T-helper 22 cell (primary cell): ENCODE measurements at places on chromosomes 1 and 21.

DNA sequence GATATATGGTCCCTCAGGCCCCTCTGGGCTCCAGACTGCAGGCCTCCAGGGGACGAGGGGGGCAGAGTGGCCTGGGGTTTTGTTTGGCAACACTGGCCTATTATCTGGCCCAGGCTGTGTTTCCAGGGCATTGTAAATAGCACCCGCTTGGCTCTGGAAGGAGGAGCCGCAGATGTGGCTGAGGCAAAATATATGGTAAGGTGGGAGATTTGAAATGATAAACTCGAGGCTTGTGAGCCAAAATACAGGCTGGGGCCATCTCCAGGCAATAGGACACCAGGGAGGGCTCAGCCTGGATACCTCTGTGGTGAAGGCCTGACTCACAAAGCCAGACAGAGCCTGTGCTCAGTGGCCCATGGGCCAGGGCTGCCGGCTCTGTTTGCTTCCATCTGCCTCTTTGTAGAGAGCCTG, 14.0 kb downstream of the NAV1 start:
- no peak for DNase-seq

GRCh38 chr1:175885326-175885725, 141.9 kb upstream of the TNR start:
- no peak for DNase-seq

DNA sequence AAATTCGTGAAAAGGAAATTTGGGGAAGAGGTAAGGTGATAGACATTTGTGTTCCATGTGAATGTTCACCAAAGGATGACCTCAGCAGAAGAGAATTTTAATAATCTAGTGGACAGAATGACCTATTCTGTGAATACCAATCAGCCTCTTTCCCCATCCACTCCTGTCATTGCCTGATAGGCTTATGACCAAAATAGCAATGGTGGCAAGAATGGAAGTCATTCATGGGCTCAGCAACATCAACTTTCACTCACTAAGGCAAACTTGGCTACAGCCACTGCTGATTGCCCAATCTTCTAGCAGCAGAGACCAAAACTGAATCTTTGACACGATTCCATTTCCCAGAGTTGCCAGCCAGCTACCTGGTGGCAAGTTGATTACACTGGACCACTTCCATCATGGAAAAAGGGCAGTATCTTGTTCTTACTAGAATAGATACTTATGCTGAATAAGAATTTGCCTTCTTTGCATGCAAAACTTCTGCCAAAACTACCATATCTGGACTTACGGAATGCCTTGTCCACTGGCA, 348.7 kb upstream of the PBX1 start:
- no peak for DNase-seq

DNA sequence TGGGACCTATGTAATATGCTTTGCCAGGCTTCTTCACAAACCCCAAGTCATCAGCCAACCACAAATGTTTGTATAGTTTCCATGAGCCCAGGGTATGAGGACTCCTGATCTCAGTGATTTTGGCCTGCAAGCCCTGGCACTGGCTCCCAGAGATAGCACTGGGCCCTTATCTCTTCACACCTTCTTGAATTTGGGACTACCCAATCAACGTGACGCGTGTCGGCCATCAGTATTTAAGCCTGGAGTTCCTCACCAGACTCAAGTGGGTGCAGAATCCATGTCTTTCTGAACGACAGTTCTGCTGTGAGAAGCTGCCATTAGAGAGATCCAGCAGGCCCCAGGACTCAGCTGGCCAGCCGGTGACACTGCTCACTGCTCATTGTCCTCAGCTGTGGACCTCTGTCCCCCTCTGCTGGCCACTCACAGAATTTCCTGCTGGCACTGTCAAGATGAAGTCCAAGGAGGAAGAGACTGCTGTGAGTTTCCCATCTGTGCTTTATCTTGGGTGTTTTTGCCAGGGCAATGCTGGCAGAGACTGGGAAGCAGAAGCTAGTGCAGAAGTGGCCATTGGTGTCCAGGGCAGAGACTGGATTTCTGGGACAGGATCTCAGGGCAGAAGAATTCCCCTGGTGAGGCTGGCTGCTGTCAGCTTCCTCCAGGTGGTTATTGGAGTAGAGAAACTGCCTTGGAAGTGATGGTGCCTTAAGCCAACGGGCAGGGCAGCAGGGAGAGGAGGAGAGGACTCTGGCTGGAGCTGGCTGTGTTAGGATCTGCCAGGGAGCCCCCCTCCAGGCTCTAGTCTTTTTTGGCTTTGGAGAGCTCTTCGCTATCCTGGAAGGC, 28.4 kb downstream of the TMCC2 start:
- peak; percentile 43 for DNase-seq

GRCh38 chr21:44532712-44533111, 7.3 kb downstream of the KRTAP10-1 start:
- DNase-seq = no peak

DNA sequence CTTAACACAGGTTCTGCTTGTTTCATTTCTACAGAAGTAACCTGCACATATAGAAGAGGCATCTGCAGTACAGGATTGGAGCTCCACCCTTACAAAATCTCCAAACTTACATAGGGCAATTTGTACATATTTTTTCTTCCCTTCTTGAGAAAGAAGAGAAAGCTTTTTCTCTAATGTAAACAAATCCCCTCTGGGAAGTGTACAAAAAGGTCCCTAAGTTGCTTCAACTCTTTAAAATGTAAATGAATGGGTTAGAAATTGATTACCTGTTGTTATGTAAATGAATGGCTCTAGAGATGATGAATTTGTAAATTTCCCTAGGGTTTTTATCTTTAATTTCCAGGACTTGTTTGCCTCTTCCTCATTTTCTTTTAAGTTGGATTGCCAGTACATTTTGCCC, 1183.7 kb downstream of the MRPL39 start:
- no peak for DNase-seq

- DNase-seq = no peak
Observed at GRCh38 chr1:183905508-183906113, 100.7 kb downstream of the RGL1 start.

GRCh38 chr1:205236951-205237475, 9.3 kb downstream of the TMCC2 start:
- DNase-seq = no peak

DNA sequence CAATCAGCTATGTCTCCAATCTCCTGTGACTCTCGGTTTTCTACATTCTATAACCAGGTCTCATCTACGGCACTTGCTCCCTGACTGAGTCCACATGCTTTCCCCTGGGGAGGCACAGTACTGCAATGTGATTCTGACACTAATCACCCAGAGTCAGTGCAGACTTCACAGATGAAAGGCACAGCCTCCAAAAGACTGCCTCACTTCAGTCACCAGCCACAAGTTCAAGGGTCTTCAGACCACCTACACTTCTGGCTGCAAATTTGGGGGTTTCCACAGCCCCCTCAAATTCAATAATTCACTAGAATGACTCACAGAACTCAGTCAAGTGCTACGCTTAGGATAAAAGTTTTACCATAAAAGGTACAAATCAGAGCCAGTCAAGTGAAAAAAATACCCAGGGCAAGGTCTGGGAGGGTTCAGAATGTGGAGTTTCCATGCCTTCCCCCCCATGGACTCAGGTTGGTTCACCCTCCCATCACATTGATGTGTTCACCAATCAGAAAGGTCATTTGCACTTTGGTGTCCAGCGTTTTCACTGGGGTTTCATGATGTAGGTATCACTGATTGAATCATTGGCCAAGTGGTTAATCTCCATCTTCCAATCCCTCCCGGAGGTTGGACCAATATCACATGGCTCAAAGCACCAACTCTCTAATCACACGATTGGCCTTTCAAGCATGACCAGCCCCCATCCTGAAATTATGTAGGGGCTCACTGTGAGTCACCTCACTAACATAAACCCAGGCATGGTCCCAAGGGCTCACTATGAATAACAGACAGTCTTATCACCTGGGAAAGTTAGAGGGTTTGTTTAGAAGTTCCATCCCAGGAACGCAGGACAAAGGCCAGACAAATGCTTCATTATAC, 182.9 kb upstream of the CAMK1G start:
- no peak for DNase-seq

DNA sequence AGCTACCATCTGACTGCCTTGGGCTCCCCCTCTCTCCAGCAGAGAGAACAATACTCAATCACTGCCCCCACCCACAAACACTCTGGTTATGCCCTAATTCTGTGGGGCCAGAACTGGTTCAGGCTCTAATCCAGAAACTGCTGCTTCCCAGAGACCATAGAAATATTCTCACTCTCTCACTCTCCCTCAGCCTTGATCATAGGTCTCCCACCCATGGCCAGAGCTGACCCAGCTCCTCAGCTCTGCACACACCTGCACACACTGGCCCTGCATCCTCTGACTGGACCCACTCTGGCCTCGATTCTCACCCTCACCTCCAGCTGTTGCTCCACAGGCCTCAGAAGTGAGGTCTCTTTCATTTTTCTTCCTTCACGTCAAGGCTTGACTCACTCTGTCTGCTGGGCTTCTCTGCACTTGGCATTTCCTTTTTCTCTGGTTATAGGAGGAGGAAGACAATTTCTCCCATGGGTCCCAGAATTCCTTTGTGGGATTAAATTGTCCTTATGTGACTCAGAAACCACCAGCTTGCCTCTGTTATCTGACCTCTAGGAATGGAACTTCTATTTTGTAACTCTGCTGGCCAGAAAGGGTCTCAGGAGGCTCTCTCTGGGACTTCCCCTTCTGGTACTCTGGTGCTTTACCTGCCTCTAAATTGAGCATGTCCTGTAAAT, 15.6 kb upstream of the ZMYM6 start:
- DNase-seq = no peak

DNA sequence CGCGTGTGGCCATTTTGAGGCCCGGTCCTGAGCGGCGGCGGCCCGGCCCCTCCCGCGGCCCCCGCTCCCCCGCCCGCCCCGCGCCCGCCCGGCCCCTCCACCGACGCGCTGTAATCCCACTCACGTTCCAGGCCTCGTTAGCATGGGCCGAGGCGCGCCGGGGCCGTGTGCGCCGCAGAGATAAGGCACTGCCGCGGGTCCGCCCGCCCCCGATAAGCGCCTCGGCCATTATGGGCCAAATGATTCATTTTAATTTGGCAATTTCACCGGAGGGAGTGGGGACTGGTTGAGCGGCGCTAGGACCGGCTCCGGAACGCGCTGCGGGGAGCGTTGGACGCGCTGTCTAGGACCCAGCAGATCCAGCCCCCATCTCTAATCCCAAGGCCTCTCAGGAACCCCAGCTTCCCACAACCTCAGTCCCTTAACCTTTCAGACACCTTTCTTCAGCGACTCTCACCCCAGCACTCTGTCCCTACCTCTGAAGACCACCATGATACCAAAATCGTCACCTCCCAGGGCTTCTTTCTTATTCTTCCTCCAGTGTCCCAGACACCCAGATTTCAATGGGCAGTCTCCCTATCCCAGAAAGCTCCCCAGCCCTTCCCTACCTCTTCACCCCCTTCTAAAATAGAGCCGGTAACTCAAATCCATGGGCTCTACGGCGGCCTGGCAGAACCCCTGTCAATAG, at the start of gene TAL1:
TAL1 (minus strand) TSS at position 39 of the 688 bp plus-strand sequence. CDS start 6,337 bp downstream, outside the sequence.
- no peak for DNase-seq

DNA sequence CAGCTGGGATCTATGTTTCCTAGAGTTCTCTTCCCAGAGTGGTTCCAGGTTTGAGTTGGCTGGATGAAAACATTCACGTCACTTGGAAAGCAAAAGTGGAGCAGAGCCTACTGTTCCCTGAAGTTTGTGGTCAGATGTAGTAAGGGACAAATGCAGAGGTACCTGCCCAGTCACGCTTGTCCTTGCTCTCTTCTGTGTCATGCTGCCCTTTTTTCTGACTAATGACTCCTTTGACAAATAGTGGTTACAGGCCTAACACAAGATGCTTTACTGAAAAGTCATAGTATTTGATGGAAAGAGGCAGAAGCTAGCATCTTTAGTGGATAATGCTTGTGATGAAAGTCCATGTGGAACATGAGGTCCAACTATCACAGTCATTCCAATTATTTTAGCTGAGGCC, 881.4 kb upstream of the B3GALT2 start:
- DNase-seq = no peak

DNA sequence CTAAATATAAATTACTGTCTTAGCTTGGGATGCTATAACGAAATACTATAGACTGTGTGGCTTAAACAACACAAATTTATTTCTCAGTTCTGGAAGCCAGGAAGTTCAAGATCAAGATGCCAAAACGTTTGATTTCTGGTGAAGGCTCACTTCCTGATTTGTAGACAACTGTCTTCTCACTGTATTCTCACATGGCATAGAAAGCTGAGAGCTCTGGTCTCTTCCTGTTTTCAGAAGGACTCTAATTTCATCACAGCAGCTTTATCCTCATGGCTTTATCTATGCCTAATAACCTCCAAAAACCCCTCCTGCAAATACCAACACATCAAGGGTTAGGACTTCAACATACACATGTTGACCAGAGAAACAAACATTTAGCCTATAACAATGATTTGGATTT, 1795.5 kb downstream of the MRPL39 start:
- DNase-seq = no peak

DNA sequence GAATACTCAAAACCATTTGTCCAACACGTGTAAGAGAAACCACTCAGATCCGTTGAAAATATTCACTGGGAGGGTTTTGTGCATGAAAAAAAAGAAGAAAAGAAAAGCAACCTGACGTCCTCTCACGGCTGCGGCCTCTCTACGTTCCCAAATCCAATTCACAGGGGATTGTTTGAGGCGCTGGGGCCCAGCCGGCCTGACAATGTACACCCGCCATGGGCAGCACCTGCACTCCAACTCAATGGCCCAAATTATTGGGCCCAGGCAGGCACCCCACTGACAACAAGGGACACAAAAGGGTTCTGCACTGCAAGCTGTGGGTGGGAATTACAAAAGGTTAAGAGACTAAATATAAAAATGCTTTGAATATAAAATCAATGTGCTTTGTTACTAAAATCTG, 41.5 kb downstream of the MORN1 start:
- no peak for DNase-seq

DNA sequence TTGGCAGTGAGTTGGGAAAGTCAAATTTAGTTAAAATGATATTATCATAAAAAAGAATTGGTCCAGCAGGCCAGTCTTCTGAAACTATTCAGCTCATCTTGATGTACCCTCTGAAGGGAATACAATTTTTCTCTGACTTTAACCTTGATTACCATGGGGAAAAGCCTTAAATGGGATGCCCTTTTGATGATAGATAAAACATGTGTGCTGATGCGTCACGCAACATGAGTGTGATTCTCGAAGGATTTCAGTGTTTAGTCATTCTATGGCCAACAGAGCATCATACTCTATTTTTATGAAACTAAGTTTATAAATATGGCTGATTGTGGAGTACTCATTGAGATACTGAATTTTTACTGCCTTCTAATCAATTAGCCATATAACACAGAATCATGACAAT, 171.5 kb downstream of the ZNF281 start:
- no peak for DNase-seq

DNA sequence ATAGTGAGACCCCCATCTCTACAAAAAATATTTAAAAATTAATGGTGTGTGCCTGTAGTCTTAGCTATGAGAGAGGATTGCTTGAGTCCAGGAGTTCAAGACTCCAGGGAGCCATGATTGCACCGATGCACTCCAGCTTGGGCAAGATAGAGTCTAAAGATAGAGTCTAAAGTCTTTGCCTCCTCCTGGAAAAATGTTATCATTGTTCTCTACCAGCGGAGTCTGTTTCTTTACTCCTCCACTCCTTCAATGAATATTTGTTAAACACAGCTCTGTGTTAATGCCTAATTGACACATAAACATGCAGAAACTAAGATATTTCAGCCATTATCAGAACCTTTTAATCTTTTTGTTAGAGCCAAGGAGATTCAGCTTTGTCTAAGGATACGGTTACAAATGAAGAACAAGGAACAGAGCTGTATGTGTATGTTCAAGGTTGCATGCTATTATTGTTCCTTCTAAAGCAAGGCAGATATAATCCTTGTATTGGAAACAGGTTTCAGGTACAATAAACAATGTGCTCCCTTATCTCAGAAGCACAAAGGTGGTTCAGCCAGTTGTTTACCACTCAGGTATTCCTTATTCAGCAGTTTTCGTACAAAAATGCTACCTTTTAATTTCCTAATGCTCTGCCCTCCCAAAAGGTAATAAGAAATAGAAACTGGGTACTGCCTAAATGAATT, 15.4 kb downstream of the OVAAL start:
- DNase-seq = no peak
